Esophagus muscularis mucosa (tissue), 4 donors: ENCODE measurements at places on chromosomes 7 and 10.

DNA sequence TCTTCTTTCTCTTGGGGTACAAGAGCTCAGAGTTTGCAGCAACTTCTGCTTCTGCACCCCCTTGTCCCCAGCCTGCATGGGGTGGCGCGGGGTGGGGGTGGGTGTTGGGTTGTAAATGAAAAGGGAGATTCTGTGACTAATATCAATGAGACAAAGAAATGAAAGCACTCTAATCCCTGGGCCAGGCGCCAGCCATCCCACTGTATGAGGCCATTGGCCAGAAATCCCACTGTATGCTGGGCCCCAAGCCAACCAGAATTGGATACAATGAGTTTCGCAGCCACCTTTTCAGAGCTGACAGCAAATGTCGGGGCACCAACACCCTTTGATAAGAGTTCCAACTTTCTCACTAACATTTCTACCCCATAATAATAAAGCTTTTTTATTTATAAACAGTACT is 10.9 kb upstream of the PTN start:
- DNase-seq = no peak

- DNase-seq = no peak
These were observed 382.0 kb upstream of the STEAP1 start for GRCh38 chr7:89772276-89772675.

GRCh38 chr10:66931949-66932343 is 6.1 kb downstream of the LRRTM3 start:
- no peak for DNase-seq

DNA sequence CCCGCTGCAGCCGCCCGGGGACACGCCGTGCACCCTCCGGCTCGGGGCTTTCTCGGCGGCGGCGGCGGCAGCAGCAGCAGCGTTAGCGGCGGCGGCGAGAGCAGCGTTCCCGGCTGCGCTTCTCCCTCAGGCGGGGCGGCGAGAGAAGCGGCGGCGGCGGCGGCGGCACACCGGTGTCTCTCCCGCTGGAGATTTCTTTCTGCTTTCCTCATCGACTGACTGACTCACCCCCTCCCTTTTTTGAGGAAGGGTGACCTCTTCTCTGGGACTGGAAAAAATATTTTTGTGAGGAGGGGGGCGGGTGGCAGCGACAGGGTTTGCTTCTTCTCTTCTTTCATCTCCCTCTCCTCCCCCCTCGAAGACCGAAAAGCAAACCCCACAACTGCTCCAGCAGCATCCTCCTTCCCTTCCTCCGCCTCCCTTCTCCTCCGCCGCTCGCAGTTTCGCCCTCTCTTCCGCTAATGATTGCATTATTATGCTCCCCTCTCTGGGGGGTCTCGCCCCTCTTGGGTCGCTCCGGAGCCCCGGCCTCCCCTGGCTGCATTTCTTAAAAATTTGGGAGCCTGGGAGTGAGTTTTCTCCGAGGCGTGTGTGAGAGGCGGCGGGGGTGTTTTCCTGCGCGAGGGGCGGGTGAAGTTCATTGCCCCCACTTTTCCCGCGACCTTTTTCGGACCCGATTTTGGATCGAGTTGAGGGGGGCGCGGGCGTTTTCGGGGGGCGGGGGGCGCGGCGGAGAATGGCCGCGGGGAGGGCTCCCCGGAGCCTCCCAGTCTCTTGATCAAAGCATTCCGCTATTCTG is 411 bp downstream of the AUTS2 start:
- no peak for DNase-seq

DNA sequence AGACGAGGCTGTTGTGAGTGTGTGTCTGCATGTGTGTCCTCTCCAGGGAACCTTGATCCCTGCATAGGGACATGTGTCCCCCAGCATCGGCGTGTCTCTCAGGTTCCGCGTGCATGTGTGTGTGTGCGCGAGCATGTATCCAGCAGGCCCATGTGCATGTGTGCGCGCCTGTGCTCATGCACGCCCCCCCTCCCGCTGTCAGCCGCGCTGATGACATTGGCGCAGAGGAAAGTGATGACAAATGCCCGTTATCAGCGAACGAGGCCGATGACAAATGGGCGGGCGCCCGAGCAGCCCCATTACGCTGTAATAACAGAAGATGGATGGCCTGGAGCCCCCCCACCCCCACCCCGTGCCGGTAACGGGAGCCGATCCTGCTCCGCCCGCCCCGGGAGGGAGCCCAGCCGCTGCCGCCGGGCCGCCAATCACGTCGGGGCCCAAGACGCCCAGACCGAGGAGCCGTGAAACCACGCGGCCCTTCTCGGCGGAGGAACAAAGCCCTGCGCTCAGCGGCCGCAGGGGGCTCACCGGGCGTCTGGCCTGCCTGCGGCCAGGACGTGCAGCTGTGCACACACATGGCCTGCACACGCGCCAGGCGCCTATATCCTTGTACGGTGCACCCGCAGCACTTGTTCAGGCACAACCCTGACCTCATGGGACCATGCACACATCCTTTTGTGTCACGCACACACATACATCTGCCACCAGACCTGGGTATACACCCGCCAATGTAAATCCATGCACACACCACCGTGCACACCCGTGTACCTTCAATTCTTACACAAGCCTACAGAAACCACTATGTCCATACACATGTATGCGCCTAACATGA is 21.5 kb downstream of the POLL start:
- no peak for DNase-seq

DNA sequence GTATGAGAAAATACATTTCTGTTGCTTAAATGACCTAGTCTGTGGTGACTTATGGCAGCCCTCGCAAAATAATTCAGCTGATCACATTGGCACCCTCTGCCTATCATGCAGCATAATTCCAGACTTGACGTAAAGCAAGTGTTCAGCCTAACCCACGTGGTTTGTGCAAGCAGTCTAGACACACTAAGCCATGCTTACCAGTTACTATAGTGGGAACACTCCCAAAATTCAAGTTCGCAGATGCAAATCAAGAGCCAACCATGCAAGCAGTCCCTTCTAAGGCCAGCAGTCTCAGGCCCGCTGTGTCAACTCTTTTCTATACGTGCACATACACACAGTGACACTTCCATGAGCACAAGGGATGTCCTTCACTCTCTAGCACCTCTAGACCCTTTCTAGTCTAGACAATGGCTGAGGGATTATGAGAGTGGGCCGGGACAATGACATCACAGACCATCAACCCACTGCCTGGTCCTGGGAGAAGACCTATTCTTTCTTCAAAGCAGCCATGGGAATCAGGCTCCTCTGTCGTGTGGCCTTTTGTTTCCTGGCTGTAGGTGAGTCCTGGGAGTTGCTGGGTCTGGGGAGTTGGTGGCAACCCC is 29.0 kb upstream of the PRSS1 start:
- DNase-seq = no peak
